ENCODE measurements at places on chromosomes 3 and 15.

- no peak for DNase-seq
Measured at GRCh38 chr3:105976196-105976595, 107.4 kb upstream of the CBLB start.

DNA sequence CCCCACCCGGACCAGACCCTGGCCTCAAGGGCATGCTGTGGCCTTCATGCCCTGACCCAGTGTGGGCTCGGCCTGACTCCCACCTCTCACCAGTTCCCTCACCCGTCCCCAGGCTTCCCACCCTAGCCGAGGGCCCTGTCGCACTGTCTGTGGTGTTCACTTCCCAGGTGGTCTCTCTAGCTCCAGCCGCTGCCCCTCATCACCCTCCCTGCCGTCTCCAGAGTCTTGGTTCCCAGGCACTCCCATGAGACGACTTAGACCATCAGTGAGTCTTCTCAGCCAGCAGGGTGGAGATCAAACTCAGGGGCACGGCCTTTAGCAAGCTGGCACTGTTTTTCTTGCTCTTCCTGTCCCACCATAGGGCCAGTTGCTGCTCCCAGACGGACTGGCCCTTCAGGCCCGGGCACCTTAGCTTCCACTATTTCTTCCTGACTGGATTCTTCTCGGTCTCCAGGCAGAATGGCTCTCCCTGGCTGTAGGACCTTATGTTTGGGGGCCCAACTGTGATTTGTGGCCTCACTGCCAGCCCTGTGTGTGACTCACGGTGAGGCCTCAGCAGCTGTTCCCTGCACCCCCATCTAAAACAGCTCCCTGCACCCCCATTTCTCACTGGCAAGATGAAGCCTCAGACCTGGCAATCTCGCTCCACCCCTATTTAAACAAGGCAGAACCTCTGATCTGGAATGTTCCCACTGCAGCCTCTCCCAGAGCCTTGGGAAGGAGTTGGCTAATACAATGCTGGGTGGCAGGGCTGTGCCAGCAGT lies 9.4 kb upstream of the PCSK6 start:
- DNase-seq: no peak

DNA sequence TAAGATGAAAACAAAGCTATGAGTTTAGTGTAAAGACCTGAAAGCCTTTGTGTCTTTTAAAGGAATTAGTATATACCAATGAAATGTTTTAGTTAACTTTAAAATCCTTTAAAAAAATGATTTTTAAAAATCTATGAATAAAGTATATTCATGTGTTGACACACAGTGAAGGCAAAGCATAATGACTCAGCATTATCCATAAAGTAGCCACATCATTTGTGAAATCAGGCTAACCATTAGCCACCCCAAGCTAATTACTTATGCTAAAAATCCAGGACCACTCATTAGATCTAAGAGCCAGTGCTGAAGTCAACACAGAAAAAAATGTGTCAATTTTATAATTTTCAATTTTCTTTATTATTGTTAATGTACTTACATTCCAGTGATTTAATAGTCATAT lies 310.2 kb downstream of the TBC1D5 start:
- no peak for DNase-seq

GRCh38 chr3:59558906-59559720 lies 509.3 kb upstream of the CFAP20DC start:
- DNase-seq: no peak

DNA sequence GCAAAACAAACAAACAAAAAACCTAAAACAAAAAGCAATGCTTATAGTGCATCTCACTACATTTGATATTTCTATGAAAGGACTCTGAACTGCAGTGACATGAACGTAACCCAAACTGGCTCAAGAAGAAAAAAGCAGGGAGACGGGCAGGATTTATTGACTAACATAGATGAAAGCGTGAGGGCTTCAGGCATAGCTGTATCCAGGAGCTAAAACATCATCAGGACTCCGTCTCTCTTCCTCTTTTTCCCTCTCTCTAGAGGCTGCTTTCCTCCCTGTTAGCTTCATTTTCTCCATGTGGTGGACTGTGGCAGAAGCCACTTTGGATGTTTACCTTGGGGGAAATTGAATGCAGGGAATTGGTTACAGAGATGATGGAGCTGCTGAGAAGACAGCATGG lies 418.2 kb upstream of the PROK2 start:
- no peak for DNase-seq

- DNase-seq: no peak
Measured at GRCh38 chr3:196360586-196360985, 22.4 kb upstream of the TM4SF19 start.

DNA sequence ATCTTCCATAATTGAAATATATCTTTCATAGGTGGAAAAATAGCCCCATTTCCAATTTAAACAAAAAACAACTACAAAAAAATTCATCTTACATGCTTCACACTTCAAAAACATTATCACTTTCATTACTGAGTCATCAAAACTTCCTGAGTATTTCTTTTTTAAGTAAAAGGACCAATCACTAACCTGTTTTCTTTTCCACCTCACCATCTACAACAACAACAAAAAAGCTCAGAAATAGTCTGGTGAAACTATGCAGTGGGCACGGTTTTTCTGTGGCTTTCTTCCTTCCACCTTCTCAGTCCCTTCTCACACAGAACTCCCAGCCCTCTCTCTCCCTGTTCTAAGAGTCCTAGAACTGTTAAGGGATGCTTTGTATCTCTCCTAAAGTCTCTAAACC lies 20.3 kb upstream of the TNIK start:
- no peak for DNase-seq

Data from forelimb muscle (tissue), 1 donor.